ENCODE measurements at places on chromosomes 7 and 10.

- no peak for DNase-seq
These were observed 34.5 kb downstream of the MAD1L1 start for GRCh38 chr7:2198206-2198605.

GRCh38 chr10:46232084-46232483 lies 54.7 kb upstream of the ANTXRL start:
- no peak for DNase-seq

GRCh38 chr7:156881679-156882078 lies 11.3 kb downstream of the LMBR1 start:
- no peak for DNase-seq

GRCh38 chr7:159253657-159254056 lies 109.0 kb upstream of the VIPR2 start:
- DNase-seq, result no peak

DNA sequence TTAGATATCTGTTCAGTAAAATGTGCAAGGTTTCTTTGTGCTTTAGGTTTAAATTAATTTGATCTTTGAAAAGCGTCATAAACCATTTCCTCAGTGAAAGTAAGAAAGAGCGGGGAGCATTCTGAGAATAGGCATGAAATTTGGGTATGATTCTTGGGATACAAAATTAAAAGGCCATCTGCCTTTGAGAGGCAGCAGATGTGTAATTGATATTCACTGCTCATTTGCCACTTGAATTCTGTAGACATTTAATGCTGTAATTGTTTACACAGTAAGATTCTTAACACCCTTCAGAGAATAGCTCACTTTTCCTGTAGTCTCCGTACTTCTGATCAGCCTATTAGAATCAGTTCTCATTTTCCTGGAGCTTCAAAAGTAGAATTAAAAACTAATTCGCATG lies 18.7 kb downstream of the FRMD4A start:
- DNase-seq, result no peak

DNA sequence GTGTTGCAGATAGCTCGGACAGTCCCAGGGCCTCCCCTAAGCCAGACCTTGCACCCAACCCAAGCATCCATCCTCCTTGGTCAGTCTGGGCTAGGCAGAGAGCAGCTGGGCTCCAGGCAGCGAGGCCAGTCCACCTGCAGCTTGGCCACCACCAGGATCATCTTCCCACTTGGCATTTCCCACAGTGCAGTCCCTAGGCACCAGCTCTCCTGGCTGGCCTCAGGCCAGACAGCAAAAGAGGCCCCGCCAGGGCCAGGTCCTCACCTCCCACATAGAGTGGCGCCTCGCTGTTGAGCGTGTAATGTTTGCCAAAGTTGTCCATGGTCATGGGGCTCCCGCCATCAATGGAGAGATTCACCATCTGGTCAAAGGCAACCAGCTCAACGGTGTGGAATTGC lies 171.7 kb downstream of the LCOR start:
- no peak for DNase-seq

GRCh38 chr10:70300461-70300860 lies 16.7 kb upstream of the NPFFR1 start:
- no peak for DNase-seq

DNA sequence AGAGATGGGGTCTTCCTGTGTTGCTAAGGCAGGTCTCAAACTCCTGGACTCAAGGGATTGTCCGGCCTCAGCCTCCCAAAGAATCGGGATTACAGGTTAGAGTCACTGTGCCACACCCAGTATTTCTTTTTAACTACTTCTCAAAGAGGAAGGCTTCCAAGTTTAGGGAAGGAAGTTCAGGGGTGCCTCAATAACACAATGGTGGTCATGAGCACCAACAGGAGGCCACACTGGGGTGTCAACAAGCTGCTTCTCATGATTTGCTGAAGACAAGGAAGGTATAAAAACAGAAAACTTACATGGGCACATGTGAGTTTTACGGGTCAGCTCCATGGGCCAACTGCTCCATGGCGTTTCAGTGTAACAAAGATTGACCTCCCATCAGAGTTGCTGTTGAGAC lies 160.5 kb downstream of the TNS3 start:
- no peak for DNase-seq

- DNase-seq, result no peak
These were observed 245.1 kb downstream of the RAB11FIP2 start for GRCh38 chr10:117801691-117802090.

DNA sequence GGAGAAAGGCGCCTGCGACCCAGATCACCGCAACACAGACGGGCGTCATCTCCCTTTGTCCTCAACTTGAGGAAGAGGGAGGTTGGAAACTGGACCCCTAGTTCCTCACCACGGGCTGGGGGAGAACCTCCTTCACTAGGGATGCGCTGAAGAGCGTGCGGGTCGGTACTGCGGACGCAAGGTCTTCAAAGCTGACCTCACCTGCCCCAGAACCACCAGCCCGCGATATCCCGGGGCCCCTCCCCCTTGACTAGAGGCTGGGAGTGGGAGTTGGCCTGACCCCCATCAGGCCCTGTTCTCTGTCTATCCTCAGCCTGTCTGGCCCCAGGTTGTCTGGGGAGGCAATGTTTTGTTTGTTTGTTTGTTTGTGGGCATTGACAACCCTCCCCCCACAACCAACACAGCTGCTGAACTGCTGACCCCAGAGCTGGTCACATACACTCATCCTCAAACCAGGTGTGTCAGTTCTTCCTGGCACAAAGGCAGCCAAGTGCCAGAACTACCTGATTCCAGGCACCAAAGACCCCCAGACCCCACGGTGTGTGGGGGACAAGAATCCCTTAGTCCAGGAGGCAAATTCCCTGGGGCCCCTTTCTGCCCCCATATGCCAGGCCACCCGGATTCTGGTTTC lies 2.9 kb downstream of the NPM3 start:
- no peak for DNase-seq

DNA sequence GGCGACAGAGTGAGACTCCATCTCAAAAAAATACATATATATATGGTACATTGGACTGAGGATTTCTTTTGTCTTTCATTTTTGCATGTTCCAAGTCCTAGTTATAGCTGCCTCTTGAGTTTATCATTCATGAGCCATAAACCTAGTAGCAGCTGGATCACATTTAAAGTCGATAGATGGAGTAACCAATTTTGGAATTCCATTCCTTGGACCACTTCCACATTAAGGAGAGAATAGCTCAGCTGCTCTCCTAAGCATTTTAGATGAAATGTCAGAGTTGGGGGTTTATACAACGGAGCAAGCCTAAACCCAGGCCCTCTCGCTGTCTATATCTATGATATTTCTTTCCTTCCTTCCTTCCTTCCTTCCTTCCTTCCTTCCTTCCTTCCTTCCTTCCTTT lies 141.2 kb downstream of the LYZL1 start:
- no peak for DNase-seq

DNA sequence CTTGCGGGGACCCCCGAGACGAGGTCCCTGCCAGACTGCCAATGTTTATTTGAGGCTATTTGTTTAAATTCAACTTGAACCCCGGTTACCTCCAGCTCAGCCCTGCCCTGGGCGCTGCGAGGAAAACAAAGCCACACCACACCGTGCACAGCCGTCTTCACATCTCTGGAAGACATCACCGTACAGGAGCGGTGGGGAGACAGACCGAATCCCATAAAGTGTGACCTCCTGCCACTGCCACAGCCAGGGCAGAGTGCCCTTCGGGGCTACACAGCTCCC lies 40.0 kb downstream of the PRKAG2 start:
- no peak for DNase-seq

GRCh38 chr10:109454691-109455090 lies 468.6 kb downstream of the XPNPEP1 start:
- DNase-seq, result peak; percentile 69

DNA sequence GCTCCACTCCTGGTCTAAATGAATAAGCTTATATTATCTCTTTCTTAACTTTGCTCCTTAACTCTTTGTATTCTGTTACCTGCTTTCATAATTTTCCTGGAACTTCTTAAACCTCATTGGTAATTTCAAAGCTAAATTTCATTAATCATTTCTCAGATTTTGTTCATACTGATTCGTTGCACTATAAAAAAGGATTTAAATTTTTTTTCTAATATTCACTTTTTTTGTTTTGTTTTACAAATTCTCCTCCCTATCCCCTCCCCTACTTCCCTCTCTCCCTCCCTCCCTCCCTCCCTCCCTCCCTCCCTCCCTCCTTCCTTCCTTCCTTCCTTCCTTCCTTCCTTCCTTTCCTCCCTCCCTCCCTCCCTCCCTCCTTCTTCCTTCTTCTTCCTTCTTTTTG lies 14.7 kb downstream of the ST7 start:
- no peak for DNase-seq

DNA sequence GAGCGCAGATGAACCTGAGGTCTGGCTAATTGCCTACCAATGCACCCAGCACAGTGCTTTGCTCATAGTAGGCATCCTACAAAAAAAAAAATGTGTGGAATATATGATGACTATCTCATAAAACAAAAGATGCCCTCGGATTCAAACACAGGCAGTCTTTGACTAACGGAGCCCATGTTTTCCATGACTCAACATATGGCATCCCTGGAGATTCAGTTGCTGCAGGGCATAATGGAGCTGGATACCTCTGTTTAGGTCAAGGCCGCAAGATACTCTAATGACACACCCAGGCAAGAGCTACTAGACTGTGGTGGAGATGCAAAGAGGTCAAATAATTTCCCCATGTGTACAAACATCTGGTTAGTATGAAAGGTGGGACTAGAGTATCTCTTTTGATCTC lies 16.3 kb downstream of the CUBN start:
- peak; percentile 98 for DNase-seq

DNA sequence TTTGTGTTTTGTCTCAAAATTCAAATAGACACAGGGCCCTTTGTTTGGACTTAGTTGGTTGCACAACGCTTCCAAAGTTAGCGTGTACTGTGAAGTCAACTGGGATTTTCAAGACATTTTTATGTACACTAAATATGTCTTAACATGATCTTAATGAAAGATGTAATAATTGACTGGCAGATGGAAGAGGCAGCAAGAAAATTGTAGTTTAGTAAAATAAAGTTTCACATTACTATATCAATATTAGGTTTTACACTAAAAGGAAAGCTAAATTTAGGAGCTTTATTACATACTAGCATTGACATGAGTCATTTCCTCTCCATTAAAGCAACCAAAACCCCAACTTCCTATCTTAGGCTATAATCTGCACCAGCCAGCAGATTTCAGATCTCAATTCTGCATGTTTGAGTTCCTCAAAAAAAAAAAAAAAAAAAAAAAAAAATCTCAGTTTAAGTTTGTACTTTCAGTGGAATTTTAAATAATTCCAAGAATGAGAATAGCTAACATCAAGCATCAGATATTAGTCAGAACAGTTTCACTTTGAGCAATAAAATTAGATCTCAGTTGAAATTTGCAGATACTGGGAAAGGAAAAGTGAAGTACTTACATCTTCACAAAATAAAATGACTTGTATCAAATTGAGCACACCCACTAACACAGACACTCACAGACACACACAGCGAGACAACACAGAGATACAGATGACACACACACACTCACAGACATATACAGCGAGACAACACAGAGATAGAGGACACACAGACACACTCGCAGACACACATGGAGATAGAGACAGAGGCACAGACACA lies 346.6 kb upstream of the KLF6 start:
- peak; percentile 90 for DNase-seq

DNA sequence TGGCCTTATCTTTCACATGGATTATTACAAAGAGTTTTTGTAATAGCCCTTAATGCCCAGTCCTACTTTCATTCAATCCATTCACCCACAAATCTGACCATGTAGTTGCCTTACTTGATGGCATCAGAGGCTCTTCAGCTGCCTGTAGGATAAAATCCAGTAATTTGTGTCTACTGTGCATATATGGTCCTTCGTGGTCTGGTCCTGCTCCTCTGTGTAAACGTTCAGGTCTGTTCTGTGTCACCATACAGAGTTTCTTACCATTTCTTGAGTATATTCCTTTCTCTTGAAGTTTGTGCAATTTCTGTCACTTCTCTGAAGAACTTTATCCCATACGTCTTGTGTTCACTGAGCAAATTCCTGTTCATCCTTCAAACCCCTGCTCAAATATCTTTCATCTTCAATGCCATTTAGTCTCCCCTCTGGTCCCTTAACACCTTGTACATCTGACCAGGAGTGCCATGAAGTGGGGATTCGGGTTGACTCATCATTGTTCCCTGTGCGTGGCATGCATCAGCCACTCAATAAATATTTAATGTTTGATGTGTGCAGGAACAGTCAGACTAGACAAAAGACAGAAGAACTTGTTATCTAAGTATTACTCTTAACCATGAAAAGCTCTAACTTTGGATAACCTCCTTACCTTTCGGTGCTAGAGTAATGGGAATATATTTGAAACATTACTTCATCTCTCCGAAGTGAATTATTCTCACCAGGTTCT lies 98.6 kb upstream of the RPA3 start:
- DNase-seq, result no peak

GRCh38 chr7:41878309-41879295 lies 175.7 kb upstream of the INHBA start:
- peak; percentile 64 for DNase-seq

GRCh38 chr10:74145133-74145532 lies 5.5 kb downstream of the AP3M1 start:
- peak; percentile 22 for DNase-seq

GRCh38 chr10:80320377-80320776 lies 30.9 kb upstream of the MAT1A start:
- no peak for DNase-seq

- no peak for DNase-seq
These were observed 728.5 kb downstream of the TNS3 start for GRCh38 chr7:46853451-46853850.

GRCh38 chr10:18539335-18539734 lies 112.1 kb downstream of the NSUN6 start:
- no peak for DNase-seq

- DNase-seq, result no peak
These were observed 84.9 kb upstream of the ZNF716 start for GRCh38 chr7:57364933-57365710.

All from ELR (cell line).